ENCODE measurements at places on chromosomes 12 and 14.

DNA sequence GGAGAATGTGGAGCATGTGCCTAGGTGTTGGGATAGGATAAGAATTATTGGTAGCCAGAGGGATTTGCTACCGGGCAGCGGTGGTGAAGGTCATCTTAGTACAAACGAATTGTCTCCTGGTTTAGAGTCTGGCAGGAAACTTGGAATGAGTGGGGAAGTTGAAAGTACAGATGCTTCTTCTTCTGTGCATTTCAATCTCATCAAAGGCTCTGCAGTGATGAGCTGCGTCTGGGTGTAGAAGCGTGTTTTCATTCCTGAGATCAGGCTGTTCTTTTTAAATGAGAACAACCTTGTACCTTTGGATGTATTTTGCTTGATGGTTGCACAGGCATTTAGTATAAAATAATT lies 2.1 kb downstream of the WNK1 start:
- DNase-seq: no peak

- no peak for DNase-seq
Observed at GRCh38 chr12:62977418-62977817, 42.5 kb upstream of the PPM1H start.

DNA sequence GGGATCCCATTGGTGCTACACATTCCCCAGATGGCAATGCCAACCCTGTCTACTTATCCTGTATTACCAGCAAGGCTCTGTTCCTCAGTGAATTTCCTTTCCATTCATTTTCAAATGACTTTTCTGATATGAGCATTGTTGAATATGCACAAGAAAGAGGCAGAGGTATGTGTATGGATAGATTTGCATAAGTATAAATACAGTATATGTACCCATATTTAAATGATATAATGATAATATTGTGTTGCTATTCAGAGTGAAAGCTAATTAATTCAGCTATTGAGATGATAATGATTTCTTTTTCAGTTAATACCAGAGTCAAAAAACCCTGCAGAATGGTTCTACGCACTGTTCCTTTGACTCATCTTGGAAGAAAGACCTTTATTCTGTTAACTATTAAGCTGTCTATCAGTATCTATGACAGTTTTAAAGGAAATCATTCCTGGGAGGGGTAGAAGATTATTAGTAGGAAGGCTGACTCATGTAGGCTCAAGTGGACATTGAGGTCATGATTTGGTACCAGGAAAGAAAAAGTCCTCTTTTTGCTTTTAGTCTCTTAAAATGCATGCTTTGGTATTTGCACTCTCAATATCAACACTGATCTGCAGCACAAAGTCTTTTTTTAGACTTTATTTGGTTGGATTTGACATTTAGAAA lies 44.9 kb upstream of the GAS2L3 start:
- DNase-seq: no peak

DNA sequence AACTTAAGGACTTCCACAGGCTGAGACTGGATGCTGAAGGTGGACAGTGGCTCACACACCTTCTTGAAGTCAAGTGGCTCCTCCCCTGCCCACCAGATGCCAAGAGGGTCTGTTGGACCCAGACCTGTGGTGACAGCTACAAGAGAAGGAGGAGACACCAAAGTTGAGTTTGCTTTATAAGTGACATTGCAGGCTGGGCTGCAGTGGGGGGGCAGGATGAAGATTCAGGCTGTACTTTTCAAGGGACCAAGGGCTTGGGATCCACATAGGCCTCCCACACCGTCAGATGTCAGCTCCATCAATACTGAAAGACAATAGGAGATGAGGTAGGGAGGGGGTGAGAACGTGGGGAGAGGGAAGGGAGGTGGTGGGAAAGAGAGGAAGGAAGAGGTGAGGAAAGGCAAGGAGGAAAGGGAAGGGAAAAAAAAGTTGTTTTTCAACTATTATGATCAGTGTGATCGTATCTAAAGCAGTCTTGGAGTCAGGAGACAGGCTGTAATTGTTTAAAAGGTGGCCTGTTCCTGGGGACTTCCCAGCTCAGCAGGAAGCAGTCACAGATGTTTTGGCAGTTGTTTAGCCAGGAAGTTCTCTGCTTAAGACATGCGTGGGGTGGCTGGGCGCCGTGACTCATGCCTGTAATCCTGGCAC lies 84.1 kb upstream of the RESF1 start:
- peak; percentile 16 for DNase-seq

- DNase-seq: no peak
Observed at GRCh38 chr12:79690142-79690637, 574 bp downstream of the PAWR start.

DNA sequence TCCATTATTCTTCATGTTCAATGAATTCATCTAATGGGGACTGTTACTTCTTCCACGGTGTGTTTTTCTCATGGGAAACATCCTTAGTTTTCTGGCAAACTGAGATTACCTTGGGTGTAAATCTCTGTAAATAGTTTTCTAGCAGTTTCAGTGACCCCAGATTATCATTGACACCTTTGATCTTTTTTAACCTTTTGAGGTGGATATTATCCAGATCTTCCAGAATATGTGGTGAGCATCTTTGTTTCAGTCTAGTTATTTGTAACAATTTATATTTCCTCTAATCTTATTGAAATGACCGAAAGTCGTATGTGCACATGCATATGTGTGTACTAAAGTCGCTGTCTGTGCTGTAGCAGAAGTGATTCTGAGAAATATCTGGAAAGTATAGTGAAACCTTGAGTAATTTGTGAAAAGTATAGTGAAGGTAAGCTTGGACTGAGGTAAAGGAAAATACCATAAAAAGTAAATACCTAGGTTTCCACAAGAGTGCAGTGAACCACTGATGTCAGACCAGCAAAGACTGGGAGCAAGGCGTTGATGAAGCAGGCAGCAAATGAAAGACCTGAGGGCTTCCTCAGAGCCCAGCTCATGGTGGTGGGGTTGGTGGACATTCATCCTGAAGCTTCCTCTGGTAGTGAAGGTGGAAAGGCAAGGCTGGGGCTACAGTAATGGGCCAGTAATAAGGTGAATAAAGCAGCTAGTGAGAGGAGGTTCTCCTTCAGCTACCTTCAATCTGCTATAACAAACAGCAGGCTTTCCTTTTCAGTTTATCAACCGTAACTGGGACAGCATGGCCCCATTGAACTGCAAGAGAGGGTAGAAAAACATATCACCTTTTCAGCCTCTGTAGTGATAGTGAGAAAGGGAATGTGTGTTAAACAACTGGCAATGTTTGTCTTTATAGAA lies 480.2 kb upstream of the FBXO33 start:
- DNase-seq: no peak

- DNase-seq: no peak
Observed at GRCh38 chr12:128077211-128077916, 189.6 kb upstream of the TMEM132C start.

GRCh38 chr14:68379510-68380328 lies 413.1 kb downstream of the ZFP36L1 start:
- no peak for DNase-seq
